Lower lobe of right lung (tissue), 2 donors: ENCODE measurements at places on chromosomes 3 and 15.

DNA sequence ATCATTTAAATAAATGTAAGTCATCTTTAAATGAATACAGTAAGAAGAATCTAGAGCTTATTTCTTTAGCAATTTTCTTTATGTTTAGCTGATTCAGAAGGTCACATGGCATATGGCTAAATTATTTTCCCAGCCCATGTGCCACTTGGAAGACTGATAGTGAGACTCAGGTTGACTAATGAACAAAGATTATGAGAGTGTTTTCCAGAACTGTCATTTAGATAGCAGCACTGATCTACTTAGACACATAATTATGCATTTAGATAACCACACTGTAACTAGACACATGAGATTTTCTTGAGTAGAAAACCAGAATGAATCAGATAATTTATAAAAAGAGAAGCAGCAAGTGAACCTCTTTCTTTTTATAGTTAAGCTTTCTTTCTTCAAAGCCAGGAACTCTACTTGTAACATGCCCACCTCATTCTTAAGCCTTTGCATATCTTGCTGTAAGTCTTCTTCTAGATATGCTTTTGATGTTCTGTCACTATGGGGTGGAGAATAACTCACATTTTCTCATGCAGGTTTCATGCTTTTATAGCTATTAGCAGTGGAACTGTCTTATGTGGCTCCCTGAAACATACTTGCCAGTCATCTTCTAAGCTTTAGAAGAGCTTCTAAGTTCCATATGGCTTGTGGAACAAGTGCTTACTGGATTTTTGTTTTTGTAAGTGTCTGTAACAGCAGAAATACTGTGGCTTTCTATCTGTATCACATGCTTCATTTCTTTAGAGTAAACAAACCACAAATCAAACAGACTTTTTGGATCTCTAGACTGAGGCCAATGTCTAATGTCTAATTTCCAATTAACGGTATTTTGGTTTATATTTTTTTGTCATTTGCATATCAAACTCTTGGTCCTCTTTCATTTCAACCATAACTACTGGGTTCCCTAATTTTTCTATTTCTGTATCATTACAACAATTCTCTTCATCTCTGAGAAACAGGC lies 101.4 kb downstream of the LMLN start:
- DNase-seq: no peak

GRCh38 chr3:108175352-108175751 lies 46.9 kb downstream of the IFT57 start:
- DNase-seq: no peak

GRCh38 chr15:74384881-74385643 lies 17.6 kb upstream of the CYP11A1 start:
- peak; percentile 64 for DNase-seq

GRCh38 chr15:73985101-73985873 lies 6.8 kb downstream of the STOML1 start:
- no peak for DNase-seq

DNA sequence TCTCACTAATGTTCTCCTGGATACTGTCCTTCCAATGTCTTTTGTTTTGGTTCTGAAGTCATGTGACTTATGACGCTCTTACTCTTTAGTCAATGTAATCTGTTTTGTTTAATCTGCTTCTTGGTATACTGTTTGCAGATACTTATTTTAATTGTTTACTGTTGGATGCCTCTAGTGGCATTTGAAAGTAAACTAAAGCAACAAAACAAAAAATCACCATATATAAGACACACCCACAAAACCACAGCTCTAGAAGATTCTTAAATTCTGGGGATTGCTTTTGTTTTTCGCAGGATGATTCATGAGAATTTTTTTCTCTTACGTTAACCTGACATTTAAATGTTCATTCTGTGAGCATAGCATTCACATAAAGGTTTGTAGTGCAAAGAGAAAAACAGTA lies 16.8 kb downstream of the SLC25A26 start:
- DNase-seq: no peak

DNA sequence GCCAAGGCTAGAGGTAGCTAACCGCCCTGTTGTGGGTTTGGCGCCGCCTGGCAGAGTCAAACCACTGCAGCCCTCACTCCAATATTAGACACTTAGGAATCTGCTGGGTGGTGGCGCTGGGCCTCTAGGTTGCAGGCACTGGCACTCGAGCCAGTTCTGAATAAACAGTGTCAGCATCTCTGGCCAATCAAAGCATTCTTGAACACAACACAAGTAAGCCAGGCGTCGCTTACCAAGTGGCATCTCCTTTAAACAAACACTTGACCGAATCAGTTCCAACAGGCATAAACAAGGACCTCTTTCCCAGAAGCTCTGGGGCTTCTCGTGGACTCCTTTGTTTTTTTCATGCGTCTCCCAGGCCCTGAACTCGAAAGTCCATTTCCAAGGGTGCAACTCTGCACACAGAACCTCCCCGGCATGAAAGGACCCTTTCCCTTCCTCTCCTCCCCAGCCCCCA lies 82.3 kb downstream of the LRIG1 start:
- DNase-seq: peak; percentile 83

- DNase-seq: no peak
These were observed 15.7 kb upstream of the RASA2 start for GRCh38 chr3:141471160-141471559.

- DNase-seq: no peak
These were observed 308.5 kb upstream of the PROK2 start for GRCh38 chr3:72093270-72093991.
